ENCODE measurements at places on chromosomes 6 and 20.

- peaks cover 5% of the 10 kb centered on the region for H3K27me3 ChIP-seq
- no peak overlapping the region for H3K27ac ChIP-seq
- DNase-seq: no peak
Measured at GRCh38 chr6:159606786-159607185, 86.3 kb downstream of the SOD2 start.

- DNase-seq: no peak
- no peak overlapping the region for H3K27ac ChIP-seq
- peaks cover 7% of the 10 kb centered on the region for H3K27me3 ChIP-seq
- H3K4me3 ChIP-seq: no peak overlapping the region
- H3K4me1 ChIP-seq: peaks cover 4% of the 10 kb centered on the region
Measured at GRCh38 chr6:100482698-100483097, 18.0 kb upstream of the SIM1 start.

DNA sequence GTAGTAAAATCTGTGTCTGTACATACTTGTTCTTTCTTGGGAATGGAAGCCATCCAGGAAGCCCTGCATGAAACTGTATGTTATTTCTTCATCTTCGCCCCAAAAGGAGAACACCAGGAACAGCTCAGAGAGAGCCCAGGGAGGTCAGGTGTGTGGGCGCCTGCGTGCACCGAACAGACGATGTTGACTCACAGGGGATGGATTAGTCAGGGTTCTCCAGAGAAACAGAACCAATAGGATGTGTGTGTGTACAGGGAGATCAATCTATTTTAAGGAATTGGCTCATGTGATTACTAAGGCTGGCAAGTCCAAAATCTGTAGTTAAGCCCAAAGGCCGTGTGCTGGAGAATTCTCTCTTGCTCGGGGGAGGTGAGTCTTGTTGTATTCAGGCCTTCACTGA lies 45.7 kb downstream of the RNASET2 start:
- H3K4me1 ChIP-seq: peaks cover 25% of the 10 kb centered on the region
- H3K36me3 ChIP-seq: peaks cover 6% of the 10 kb centered on the region
- no peak overlapping the region for H3K4me3 ChIP-seq
- H3K27ac ChIP-seq: no peak overlapping the region
- DNase-seq: no peak

- peaks cover 30% of the 10 kb centered on the region for H3K27me3 ChIP-seq
- no peak overlapping the region for H3K27ac ChIP-seq
- DNase-seq: no peak
- no peak overlapping the region for H3K4me3 ChIP-seq
- H3K4me1 ChIP-seq: no peaks in the 10 kb centered on the region
Measured at GRCh38 chr6:129342243-129342642, 367.7 kb downstream of the ARHGAP18 start.

- H3K4me1 ChIP-seq: no peaks in the 10 kb centered on the region
- H3K4me3 ChIP-seq: no peak overlapping the region
- no peak overlapping the region for H3K27ac ChIP-seq
- H3K27me3 ChIP-seq: peaks cover 18% of the 10 kb centered on the region
- H3K36me3 ChIP-seq: no peaks in the 10 kb centered on the region
Measured at GRCh38 chr20:51233345-51233744, 210.4 kb upstream of the KCNG1 start.

- DNase-seq: no peak
- no peak overlapping the region for H3K27ac ChIP-seq
- no peaks in the 10 kb centered on the region for H3K27me3 ChIP-seq
- no peaks in the 10 kb centered on the region for H3K4me1 ChIP-seq
- no peaks in the 10 kb centered on the region for H3K36me3 ChIP-seq
- H3K4me3 ChIP-seq: no peak overlapping the region
Measured at GRCh38 chr20:23003881-23004460, 31.1 kb upstream of the SSTR4 start.

DNA sequence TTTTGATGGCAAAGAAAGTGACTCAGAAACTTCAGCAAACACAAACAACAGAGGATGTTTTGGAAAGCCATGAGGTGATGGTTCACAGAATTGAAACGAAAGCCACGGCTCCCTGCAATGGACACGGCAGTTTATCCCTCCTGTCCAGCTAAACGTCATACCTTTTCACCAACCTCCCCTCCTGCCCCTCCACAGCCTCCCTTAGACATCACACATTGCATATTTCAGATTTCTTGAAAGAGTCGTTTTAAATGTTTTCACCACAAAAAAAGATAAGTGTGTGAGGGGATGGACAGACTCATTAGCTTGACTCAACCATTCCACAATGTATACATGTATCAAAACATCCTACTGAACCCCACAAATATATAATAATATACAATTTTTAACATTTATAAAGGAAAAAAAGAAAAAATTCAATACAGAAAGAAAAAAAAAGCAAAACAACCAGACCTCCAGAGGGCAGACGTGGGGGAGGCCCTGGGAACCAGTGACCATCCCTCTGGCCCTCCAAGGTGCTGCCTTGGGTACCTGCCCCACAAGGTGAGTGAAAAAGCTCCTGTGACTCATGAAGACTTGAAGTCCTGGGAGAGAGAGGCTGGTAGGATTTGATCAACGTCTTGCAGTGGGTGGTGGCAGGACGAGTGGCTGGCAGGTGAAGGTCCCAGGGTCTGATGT lies 117.2 kb upstream of the THBS2 start:
- no peaks in the 10 kb centered on the region for H3K36me3 ChIP-seq
- no peak for DNase-seq
- H3K4me3 ChIP-seq: no peak overlapping the region
- no peaks in the 10 kb centered on the region for H3K4me1 ChIP-seq

- no peak overlapping the region for H3K4me3 ChIP-seq
- DNase-seq: no peak
- H3K36me3 ChIP-seq: no peaks in the 10 kb centered on the region
Measured at GRCh38 chr6:40796260-40797221, 209.4 kb upstream of the LRFN2 start.

GRCh38 chr6:111050261-111051023 lies 36.9 kb upstream of the SLC16A10 start:
- no peaks in the 10 kb centered on the region for H3K27me3 ChIP-seq
- no peak overlapping the region for H3K27ac ChIP-seq
- H3K36me3 ChIP-seq: no peaks in the 10 kb centered on the region
- H3K4me1 ChIP-seq: no peaks in the 10 kb centered on the region
- H3K4me3 ChIP-seq: no peak overlapping the region

DNA sequence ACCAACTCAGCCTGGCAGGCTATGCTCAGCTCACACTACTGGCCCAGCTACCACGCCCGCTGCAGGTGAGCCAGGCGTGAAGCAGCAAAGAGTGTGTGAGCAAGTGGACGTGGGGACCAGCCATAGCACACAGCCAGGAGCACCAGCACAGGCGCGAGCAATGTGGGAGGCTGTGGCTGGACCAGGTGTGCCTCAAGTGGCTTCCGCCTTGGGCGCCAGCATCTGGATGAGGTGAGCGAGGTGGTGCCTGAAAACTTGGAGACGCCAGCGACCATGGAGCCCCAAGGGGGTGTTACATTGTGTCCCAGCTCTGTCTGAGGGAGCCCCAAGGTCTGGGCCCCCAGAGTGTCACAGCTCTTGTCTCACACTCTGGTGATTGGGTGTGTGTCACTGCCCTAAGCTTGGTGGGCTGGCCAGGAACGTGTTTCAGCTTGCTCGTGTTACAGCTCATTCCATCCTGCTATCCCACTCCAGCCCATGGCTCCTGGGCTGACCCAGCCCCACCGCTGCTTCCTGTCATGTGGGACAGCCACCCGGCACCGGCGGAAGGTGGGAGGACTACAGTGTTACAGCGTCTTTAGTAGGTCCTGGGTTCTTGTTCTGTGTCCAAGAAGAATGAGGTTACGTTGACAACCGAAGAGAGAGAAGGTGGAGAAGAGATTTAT lies 508.0 kb upstream of the MMS22L start:
- no peak overlapping the region for H3K4me3 ChIP-seq
- no peaks in the 10 kb centered on the region for H3K36me3 ChIP-seq
- H3K27me3 ChIP-seq: no peaks in the 10 kb centered on the region
